ENCODE measurements at places on chromosomes 3 and 15. TPM values are rescaled to one million over a fixed set of nuclear protein-coding genes. Genes with fewer than 3 reads are reported as not detected.
A peak's percentile ranks its signal among the peaks of the same experiment; 100 is the strongest.

The RTP3 gene
- not detected for total RNA-seq

The SMCO1 gene
- not detected for total RNA-seq

The RNF7 gene
- 67.3 TPM for total RNA-seq

The PEX5L gene
- total RNA-seq, result 0.12 TPM

The COL8A1 gene
- total RNA-seq, result 0.09 TPM

The PRSS50 gene
- not detected for total RNA-seq

GRCh38 chr3:182617500-182617899, 175.8 kb upstream of the ATP11B start:
- DNase-seq, result no peak

DNA sequence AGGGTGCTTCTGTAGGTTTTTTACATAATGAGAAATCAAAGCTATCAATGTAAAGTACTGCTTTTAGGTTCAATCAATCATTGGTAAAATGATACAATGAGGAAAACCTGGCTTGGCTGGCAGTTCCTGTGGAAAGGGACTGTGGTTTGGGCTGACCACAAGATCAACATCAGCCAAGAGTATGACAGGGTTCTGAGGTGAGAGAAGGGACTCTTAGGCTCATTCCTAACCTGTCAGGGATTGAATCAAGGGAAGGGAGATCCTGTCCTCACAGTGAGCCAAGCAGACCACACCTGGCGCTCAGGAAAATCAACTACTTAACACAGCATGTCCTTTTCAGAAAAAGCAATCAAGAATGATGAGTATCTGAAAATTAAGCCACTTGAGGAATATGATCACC, 111.1 kb downstream of the MAGI1 start:
- DNase-seq, result no peak

DNA sequence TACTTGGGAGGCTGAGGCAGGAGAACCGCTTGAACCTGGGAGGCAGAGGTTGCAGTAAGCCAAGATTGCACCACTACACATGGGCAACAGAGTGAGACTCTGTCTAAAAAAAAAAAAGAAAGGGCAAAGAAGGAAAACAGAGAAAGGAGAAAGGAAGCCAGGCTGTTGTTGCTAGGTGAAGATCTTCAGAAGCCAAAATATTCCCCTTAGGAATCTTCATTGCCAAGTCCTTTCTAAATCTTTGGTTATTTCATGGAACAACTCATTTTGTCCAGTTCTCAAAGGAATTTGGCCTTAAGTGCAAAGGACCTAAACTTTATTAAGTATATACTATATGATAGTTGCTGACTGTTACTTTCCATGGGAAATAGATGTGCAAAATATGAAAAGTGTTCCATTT, 59.2 kb upstream of the OSBPL11 start:
- DNase-seq, result no peak

- peak; percentile 79 for DNase-seq
These were observed 26.8 kb upstream of the LIMD1 start for GRCh38 chr3:45567730-45568172.

- DNase-seq, result no peak
These were observed 151.4 kb downstream of the SCAPER start for GRCh38 chr15:76753771-76754170.

DNA sequence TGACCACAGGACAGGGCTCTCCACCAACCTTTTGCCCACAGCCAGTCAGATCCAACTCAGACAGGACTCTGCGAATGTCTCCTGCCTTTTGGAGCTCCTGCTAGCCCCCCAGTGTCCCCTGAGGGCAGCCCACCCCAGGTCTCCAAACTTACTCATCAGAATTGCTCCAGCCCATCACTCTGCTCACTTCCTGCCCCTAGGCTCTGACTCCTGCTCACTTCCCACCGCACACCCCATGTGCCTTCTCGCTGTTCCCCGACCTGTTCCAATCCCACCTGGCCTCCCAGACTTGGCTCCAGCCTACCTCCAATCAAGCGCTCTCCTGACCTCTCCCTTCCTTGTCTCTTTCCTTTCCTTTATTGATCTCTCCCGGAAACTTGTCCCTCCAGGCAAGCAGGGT, 5.9 kb upstream of the STRA6 start:
- no peak for DNase-seq

DNA sequence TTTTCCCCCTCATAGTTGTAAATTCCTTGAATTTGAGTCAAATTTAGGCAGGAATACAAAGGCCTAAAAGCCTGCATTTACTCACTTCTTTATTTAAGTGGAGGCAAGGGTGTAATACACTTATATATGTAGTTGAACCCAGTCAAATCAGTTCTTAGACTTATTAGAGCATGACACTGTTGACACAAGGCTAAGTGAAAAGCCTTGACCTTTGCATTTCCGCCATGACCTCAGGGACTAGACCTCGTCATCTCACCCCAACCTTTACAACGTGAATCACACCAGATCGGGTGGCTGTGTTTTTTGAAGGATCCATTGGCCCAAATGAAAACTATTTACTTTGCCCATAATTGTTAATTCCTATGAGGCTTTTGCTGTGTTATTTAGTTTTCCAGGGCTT, 774.4 kb downstream of the ROBO1 start:
- DNase-seq, result no peak

- DNase-seq, result no peak
These were observed 150.6 kb upstream of the ROPN1 start for GRCh38 chr3:124142389-124142970.
